ENCODE measurements at places on chromosomes 1 and 21.

DNA sequence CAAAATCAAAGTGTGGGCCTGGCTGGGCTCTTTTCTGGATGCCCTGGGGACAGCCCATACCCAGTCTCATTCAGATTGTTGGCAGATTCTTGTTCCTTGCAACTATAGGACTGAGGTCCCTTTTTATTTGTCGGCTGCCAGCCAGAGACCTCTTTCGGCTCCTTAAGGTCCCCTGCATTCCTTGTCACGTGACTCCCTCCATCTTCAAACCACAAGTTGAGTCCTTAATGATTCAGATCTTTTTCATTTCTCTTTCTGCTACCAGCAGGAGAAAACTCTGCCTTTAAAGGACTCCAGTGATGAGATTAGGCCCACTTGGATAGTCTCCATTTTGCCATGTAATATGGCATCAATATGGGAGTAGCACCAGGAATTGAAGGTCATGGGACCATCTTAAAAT lies 48.6 kb downstream of the PATJ start:
- DNase-seq = peak; percentile 2

GRCh38 chr21:38820471-38821239 lies 14.9 kb downstream of the ETS2 start:
- DNase-seq = no peak

DNA sequence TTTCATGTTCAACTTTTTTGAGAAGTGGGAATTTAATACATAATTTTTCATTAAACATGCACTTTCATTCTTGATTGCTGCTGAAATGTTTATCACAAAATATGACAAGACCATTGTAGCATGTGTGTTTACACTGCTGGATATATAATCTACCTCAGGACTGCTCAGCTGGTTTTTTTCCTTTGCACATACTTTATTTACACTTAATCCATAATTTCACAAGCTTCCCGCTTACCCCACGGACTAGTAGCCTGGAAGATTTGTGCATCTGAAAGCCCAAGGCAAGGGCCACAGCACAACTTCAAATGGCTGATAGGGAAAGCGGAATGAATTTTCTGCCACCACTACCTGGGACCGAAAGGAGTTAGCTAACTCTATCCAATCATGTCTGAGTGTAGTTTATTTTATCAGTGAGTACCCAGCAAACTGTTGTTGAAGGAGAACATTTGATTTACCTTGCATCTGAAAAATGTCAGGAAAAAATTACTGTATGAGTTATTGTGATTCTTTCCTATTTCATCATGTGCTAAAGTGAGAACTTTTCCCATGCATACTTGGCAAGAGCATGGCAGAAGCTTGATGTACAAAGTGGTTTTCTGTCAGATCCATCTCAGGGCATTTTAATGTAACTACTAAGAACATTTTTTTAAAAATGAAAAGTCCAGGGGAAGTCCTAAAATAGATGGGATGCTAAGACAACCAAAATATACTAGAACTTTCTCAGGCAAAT lies 558.2 kb upstream of the USP24 start:
- DNase-seq = peak; percentile 17

GRCh38 chr1:225114354-225114990 lies 185.0 kb downstream of the DNAH14 start:
- no peak for DNase-seq

DNA sequence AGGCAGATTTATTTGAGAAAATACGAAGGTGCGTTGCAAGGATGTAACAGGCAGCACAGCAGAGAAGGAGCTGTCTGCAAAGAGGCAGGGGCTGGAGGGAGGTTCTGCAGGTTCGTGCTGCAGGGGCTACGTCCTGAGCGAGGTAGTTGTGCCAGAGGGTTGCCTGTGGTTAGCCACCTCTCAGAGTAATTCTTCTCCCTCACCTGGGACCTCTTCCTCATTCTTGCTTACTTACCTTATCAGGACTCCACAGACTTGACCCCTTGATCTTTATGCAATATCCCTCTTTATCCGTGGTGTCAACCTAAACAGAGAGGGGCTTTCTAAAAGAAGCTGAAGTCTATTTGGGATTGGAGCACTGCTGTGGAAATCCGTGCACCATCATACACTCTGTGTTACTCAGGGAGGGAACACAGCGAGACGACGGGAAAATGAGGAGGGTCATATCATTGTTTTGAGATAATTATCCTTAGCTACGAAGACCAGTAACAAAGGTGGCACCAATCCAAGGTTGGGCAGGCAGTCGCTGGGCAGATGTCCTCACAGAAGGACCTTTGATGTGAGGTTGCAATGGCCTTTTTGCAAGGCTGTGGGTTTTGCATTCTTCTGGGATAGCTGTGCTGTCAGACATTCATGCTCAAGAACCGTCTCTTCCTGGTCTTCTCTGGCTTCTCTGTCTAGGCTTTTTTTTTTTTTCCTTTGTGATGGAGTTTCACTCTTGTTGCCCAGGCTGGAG lies 82.8 kb downstream of the WDR4 start:
- no peak for DNase-seq

GRCh38 chr21:27321791-27322190 lies 354.9 kb upstream of the ADAMTS5 start:
- DNase-seq = no peak

GRCh38 chr1:119808491-119808890 lies 2.8 kb downstream of the REG4 start:
- peak; percentile 23 for DNase-seq

DNA sequence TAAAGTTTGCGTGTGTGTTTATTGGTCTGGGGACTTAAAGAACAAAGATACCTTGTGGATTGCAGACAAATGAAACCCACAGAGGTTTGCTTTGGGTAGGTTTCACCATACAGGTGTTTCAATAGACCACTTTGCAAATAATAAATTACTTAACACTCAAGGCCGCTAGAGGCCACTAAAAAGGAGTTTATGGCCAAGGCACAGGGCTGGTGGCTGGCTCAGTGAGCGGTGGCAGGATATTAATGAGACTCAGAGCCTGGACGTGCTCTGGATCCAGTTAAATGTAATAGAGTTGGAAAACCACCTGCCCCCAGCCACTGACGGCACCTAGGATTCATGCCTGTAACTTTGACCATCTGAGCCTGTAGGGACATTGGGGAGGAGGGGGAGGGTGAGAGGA lies 44.5 kb downstream of the LRRC38 start:
- no peak for DNase-seq

DNA sequence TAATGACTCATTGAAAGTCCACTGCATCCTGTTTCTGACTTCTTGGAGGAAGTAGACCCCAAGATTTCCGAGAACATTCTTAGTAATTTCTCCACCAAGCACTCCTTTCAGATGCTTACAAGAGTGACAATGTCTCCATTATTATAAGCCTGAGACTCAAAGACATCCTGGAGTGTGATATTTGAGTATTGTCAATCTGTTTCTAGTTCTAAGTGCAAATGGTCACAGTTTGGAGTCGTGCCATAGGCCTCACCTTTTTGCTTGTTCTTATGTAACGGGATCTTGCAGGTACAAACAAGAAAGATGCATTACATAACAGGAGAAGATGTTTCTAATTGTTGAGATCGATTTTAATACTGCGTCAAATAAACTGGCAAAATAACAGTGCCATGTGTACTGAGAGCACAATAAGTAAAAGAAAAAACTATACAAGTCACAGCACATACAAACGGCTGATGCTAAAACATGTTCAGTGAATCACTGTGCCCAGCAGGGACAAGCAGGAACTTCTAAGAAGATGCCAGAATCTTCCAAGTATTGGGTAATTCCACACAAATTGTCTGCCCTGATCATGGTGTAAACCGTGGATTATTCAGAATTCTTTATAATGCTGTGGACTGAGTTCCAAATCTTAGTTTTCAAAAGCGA lies 54.1 kb downstream of the CD2 start:
- DNase-seq = no peak

DNA sequence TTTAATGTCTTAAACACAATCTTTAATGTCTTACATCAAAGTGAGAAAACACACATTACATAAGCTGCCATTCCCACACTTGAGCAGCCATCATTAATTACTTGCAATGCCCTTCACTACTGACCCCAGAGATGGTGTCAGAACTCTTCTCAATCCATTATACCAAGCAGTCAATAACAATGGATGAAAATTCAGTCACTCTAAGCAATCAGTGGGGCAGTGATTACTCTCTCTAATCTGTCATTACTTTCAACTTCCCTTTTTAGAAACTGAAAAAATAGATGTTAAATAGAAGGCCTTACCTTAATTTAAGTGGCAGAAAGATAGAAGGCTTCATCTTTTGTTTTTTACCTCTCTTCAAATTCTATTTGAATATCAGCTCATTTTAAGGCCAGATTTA lies 9.7 kb upstream of the FRRS1 start:
- no peak for DNase-seq

DNA sequence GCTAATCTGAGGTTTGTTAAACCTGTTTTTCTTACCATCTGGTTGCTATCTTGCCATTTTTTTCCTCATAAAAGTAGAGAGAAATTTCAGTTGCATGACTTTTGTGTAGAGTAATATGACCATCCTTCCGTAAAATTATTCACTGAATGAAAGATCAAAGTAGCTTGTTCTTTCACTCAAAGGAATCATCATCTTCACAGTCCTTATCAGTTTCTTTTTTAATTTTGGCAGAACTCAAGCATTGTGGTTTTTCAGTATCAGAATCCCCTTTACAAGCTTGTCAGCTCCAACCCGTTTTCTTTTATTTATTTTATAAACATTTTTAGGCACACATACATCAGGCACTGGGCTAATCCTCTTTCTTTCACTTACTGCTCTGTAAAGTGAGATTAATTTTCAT lies 91.7 kb downstream of the UBE2U start:
- DNase-seq = no peak

GRCh38 chr1:62346886-62347285 lies 27.7 kb upstream of the KANK4 start:
- DNase-seq = no peak

GRCh38 chr21:27740084-27740483 lies 773.2 kb upstream of the ADAMTS5 start:
- DNase-seq = no peak

DNA sequence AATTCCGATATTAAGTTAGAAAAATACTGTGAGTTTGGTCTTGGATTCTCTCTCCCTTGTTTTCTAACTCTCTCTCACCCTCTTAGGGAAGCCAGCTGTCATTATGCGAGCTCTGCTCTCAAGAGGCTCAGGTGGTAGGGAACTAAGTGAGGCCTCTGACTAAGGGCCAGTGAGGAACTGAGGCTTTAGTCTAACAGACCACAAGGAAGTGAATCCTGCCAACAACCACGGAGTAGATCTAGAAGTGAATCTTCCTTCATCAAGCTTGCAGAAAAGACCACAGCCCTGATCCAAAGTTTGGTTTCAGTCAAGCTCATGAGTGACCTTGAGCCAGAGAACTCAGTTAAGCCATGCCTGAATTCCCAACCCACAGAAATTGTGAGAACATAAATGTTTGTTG lies 180.1 kb upstream of the PRMT6 start:
- DNase-seq = no peak

GRCh38 chr1:108053270-108054013 lies 88.5 kb upstream of the VAV3 start:
- no peak for DNase-seq

DNA sequence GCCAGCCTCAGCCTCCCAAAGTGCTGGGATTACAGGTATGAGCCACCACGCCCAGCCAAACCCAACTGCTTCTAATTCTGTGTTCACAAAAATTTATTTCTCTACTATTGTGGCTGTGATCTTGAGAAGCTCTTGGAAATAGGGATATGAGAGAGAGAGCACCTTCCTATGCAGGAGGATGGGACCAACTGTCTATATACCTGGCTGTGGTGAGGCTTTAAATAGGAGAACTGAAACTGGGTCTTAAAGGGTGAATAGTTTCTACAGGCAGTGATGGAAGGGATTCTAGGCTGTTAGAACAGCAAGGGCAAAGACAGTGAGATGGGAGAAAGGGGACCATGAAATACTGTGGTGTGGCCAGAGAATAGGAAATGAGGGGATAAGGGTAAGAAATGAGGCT lies 8.3 kb upstream of the PTCH2 start:
- no peak for DNase-seq

DNA sequence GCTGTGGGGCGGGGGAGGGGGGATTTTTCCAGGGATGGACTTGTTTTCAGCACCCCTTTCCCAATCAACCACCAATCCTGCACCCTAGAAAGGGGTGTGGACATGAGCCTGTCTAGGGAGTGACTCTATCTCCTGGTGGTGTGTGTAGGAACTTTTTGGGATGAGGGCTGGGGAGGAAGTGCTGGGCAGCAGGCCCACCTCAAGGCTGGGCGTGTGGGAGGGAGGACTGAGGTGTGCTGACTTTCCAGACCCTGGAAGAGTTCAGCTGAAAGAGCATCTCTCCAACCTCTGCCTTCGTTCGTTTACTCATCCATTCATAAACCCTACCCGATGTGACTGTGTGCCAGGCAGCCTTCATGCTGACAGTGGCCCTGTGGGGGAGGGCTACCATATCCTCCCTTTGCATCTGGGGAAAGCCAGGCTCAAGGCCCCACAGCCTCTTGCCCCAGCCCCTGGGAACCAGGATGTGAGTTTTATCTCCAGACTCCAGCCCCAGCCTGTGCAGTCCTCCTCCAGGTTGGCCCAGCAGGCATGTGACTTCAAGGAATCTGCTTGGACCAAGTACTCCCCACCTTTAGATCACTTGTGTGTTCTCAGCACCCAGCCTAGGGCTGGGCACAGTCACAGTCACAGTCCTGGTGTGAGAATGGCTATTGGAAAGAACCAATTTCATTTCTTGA lies 6.7 kb downstream of the KNCN start:
- DNase-seq = no peak

DNA sequence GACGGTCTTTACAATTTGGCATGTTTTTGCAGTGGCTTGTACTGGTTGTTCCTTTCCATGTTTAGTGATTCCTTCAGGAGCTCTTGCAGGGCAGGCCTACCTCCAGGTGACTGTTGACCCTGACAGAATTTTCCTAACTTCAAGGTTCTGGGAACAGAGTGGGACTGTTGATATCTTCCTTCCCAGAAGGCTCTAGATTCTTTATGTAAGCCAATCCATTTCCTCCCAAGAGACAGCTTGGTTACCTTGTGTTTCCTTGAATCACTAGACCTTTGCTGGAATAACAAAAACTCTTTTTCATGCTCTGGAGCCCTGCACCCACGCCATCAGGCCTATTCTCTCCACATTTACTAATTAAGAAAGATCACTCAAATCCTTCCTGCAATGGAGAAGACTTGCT lies 67.0 kb downstream of the C21orf91 start:
- DNase-seq = no peak

GRCh38 chr1:151944126-151944856 lies 35.0 kb upstream of the THEM4 start:
- no peak for DNase-seq
